Heart left ventricle (tissue), 16 donors: ENCODE measurements at places on chromosomes 3 and 15. TPM values are rescaled to one million over a fixed set of nuclear protein-coding genes. Genes with fewer than 3 reads are reported as not detected.

Gene ANKRD34C
- total RNA-seq: 1.3 TPM

- peak overlapping the region; percentile 89 for H3K4me3 ChIP-seq
- peak overlapping the region; percentile 98 for H3K27ac ChIP-seq
- H3K36me3 ChIP-seq: no peaks in the 10 kb centered on the region
- no peaks in the 10 kb centered on the region for H3K27me3 ChIP-seq
- peak; percentile 77 for DNase-seq
Observed at GRCh38 chr15:56919031-56919608, 676 bp downstream of the TCF12 start.

DNA sequence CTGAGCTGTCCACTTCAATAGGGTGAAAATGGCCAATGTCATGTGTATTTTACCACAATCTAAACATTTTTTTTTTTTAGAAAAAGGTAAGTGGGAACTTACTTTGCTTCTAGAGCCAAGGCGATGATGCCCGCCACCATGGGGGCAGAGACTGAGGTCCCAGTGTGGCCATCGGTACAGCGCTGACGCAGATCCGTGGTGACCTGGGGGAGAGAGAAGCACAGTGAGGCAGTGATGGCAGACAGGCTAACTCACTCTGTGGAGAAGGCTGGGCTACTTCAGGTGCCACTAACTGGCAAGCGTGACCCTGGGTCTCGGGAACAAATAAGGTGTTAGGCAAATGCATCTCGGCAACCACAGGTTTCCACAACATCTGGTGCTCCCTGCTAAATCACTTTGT is 94.3 kb upstream of the SNRPA1 start:
- H3K4me3 ChIP-seq: no peak overlapping the region
- H3K27ac ChIP-seq: no peak overlapping the region
- DNase-seq: no peak
- no peaks in the 10 kb centered on the region for H3K36me3 ChIP-seq
- H3K4me1 ChIP-seq: no peaks in the 10 kb centered on the region
- no peaks in the 10 kb centered on the region for H3K27me3 ChIP-seq

Gene ITIH1
- total RNA-seq: 0.21 TPM

DNA sequence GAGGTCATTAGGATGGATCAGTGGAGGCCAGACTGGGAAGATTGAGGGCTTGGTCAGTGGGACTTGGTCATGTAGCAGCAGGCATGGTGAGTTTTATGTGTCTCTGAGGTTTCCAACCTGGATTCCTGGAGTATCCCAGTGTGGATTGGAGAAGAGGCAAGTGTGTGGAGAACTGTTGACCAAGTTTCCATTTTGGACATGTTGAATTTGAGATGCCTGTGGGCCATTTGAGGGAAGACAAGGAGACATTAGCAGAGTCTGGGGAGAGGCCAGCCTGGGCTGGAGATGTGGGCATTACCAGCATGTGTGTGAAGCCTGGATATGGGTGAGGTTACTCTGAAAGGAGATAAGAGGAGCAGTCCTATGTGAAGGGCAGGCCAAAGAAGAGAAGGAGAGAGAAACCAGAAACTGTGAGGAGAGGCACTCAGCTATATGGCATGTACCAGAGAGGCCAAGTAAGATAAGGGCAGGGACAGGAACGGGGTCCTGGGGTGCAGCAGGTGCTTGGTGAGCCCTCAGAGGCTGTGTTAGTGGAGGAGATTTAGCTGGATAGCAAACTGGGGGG is 4.3 kb downstream of the SLC25A38 start:
- no peaks in the 10 kb centered on the region for H3K27me3 ChIP-seq
- peaks cover 32% of the 10 kb centered on the region for H3K36me3 ChIP-seq
- H3K27ac ChIP-seq: no peak overlapping the region
- no peak for DNase-seq
- no peak overlapping the region for H3K4me3 ChIP-seq

Gene PIK3R4
- 23.9 TPM for total RNA-seq

- H3K27ac ChIP-seq: no peak overlapping the region
- no peak overlapping the region for H3K4me3 ChIP-seq
- H3K27me3 ChIP-seq: no peaks in the 10 kb centered on the region
- no peaks in the 10 kb centered on the region for H3K4me1 ChIP-seq
- DNase-seq: no peak
Observed at GRCh38 chr3:149777414-149778214, 14.7 kb downstream of the ANKUB1 start.

Gene AHSG
- total RNA-seq: not detected
